ENCODE measurements at places on chromosomes 11 and 22.
A peak's percentile ranks its signal among the peaks of the same experiment; 100 is the strongest.

DNA sequence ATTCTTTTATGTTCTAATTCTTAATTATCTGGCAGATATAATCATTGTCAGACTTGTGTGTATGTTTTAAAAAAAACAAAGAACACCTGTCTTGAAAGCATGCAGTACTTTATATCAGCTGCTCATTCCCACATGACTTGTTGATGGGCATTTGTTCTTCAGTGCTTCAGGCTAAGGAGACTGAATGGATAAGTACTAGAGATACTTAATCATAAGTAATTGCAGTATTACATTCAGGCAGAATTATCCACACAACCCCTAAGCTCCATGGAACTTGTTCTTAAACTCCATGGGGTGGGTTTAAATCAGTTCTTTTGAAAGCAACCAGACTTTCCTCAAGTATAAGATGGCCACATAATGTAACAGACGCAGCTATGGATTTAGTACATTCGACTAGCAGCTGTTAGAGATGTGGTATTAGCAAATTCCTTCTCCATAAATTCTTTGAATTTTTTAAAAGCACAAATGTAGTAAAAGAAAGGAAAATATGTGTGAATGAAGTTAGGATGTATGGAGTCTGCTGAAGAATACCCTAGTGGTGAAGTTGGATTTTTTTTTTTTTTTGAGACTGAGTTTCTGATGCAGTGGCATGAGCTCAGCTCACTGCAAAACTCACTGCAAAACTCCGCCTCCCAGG is 3.0 kb downstream of the JAM3 start:
- no peak for DNase-seq

DNA sequence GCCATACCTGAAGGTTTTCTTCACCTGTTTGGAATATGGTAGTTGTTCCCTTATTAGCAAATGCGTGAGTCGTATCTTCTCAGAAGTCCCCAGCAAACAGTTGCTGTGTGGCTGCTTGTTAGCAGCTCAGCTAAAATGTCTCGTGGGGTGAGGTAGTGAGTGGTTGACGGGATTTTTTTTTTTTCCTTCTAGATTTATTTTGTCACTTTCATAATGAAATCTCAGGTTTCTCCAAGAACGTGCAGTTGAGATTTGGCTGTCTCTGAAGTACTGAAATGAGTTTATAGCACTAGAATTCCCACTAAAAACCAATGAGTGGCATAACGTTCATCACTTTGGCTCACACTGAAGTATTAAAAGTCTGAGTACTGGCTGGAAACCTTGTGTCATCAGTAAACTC is 16.8 kb downstream of the RCN1 start:
- DNase-seq: no peak

DNA sequence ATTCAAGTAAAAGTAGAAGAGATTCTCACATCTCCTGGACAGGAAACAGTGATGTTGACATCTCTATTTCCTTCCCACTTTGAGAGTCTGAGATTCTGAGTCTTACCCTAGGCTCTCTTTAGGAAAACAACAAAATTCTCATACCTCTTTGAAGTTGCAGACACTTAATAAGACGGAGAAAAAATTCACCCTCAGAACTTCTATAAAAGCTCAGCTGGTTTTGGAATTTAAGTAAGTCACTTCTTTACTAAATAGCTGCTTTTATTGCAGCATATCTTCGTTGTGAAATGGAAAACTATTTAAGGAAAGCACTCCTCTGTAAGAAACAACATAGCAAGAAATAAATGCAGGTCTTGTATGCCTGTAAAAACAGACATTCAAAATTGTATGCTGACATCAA is 79.1 kb downstream of the MSANTD4 start:
- DNase-seq: no peak

GRCh38 chr11:110818032-110818687 is 105.9 kb upstream of the ARHGAP20 start:
- no peak for DNase-seq

DNA sequence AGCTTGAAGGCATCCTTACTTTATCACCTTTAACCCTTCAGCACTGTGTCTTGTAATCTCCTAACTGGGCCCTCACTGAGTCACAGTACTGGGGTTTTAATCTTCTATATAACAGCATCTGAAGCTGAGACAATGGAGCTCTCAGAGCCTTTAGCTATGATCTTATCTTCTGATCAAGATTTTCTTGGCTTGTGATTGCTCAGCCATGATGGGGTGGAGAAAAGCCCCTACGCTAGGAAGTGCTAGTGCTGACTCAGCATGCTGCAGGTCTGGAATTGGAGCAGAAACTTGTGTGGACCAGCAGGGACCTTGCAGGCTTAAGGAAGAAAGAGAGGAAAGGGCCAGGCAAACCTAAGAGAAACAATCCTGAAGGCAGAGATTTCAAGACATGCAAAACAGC is 71.7 kb upstream of the EED start:
- no peak for DNase-seq

- DNase-seq: no peak
These were observed 25.2 kb upstream of the NECTIN1 start for GRCh38 chr11:119754199-119754598.

DNA sequence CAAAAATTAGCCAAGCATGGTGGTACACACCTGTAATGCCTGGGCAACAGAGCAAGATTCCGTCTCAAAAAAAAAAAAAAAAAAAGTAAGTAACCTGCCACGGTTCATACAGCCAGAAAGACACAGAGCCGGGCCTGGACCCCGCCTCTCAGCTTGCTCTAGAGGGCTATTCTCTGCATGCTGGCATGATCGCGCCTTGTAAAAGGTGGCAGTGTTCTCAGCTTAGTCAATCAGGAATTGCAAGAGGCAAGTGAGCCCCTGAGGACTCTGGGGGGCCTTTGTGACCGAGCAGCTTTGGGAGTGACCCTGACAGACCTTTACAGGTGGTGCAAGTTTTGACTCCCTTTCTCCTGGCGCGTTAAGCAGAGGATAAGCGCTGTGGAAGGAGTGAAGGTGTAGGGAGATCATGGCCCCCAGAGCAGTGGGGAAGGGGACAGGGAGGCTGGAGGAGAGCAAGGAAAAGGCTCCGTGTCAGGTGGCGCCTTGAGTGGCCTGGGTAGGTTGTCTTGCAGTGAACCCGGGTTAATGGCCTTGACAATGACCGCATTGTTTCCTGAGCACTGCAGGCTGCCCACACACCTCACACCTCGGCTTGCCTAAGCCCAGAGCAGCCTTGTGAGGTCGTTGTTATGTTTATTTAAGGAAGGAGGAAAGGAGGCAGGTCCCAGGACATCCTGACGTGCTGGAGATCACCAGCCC is 48.9 kb downstream of the CDPF1 start:
- peak; percentile 62 for DNase-seq

- no peak for DNase-seq
These were observed 6.8 kb downstream of the BID start for GRCh38 chr22:17767233-17768065.

DNA sequence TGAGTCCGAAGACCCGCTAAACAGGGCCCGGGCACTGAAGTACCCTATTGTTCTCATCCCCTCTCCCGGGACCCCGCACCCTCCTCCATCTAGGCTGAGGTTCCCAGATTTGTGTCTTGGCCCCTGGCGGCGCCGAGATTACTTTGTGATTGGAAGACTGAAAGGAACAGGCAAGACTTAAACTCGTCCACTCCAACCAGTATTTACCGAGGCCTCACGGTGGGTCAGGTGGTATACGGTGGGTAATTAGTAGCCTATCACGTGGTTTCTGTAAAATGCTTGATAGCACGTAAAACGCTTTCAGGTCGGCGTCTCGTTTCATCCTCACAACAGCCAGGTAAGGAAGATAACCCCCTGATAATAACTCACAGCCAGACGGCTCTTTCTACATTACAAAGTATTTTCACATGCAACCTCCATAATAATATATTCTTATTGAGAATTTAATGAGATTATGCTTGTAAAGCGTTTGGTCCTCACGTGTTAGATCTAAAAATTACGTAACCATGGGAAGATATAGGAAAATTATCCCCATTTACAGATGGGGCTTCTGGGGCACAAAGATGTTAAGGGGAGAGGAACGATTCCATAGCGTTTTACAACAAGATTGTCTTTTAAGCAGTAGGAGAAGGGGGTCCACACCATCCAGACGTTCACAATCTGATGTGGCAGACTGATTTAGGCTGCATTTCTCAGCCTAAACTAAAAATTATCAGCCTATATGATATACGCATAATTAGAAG is 642 bp upstream of the PIK3C2A start:
- peak; percentile 52 for DNase-seq

DNA sequence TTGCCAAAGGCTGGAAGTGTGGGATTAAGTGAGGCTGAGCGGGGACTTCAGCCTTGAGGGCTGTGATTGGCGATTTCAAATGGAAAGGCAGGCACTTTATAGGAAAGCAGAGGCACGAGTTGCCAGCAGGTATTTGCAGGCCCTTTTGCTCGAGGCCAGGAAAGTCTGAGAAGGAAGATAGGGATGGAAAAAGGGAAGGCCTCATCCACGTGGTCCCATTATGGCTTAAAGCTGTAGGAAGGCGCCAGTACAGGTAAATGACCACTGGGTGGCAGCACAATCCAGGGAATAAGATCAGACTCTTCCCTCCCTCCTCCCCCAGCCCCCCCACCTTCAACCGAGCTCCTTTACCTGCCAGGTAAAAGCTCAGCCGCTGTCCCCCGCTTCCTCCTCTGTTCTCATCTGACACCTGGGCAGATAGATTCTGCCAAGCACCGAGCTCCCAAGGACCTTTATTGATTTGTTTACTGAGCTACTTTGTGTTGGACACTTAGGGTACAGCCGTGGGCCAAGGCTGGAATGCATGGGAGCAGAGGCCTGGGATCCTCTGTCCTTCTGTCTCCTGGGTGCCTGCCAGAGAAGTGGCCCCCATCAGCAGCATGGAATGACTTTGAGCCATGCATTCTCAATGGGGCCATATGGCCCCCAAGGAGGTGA is 7.5 kb downstream of the P2RX3 start:
- peak; percentile 79 for DNase-seq

- no peak for DNase-seq
These were observed 2.6 kb upstream of the ME3 start for GRCh38 chr11:86675017-86675416.

DNA sequence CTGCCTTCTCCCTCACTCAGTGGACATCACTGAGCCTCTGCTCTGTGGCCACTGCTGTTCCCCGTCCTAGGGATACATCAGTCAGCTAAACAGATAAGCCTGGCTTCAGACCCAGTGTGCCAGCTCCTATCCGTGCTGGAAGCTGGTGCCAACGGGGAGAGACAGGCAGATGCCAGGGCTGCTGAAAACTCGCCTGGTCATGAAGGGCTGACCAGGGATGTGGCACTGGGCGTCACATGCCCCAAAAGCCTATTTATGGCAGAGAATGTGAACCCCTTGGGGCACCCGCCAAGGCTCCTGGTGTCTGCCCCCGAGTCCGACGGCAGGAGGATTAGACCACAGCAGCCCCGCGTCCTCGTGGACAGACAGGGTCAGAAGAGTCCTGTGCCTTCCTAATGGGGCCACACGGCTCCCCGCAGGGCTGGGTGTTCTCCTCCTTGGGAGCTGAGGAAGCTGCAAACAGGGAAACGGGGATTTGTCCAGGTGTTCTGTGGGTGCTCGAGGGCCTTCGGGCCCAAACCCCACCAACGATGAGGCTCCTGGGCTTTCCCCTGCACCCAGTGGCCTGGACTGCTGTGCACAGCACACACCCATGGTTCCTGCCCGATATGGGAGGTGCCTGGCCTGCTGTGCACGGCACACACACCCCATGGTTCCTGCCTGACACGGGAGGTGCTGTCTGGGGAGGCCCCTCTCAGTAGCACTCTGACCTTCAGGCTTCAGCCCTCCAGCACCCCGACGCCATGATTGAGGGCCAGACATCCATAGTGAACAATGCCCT is 19.9 kb downstream of the ANO1 start:
- DNase-seq: no peak

- DNase-seq: no peak
These were observed 4.1 kb upstream of the NR1H3 start for GRCh38 chr11:47253660-47254059.

- no peak for DNase-seq
These were observed 555 bp downstream of the TP53I11 start for GRCh38 chr11:44950031-44950624.

DNA sequence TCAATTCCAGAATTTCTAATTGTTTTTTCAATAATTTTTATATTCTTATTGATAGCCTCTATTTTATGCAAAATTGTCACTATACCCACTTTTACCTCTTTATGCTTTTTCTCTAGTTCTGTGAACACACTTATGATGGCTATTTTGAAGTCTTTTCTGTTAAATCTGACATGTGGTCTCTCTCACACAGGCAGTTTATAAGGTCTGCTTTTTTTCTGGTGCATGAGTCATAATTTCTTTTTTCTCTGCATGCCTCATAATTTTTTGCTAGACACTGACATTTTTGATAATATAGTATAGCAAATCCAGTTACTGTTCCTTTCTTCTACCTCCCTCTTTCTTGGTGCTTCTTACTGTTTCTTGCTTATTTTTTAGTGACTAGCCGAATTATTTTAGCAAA is 36.0 kb downstream of the ZBTB44 start:
- DNase-seq: no peak

DNA sequence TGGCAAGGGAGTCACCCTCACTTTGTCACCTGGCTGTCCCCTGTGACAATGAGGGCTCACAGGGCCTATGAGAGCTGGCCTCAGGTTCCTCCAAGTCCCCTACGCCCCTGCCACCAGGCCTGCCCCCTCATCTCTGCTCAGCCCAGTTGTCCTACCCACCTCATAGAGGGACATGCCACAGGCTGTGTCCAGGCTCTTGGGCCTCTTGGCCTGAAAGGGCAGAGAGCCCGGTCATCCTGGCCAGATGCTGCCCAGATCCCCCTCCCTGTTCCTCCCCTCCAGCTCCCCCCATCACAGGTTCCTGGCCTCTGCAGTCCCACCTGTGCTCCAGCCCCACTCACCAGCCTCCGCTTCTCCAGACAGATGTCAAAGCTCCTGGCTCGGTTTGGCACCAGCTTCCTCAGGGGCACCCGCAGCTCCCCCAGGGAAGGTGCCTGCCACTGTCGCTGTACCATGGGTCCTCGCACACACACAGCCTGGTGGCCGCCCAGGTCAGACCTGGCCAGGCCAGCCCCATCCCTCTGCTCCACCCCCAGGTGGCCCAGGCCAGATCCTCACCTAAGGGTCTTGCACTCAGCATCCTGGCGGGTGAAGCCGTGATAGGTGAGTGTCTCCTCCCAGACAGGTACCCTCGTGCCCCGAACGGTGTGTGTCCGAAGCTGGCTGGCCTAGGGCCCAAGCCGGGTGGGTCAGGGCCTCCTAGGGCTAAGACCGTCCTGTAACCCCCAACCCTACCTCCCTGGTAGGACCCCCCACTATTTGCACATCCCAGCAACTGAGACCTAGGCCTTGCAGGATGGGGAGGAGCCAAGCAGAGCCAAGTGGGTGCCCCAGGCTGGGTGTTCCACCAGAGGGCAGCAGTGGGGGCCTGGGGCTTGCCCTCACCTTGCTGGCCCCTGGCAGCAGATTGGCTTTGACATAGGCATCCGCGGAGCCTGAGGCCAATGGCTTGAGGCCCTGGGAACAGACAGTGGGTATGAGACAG is 8.3 kb downstream of the NDUFV1 start:
- DNase-seq: no peak

DNA sequence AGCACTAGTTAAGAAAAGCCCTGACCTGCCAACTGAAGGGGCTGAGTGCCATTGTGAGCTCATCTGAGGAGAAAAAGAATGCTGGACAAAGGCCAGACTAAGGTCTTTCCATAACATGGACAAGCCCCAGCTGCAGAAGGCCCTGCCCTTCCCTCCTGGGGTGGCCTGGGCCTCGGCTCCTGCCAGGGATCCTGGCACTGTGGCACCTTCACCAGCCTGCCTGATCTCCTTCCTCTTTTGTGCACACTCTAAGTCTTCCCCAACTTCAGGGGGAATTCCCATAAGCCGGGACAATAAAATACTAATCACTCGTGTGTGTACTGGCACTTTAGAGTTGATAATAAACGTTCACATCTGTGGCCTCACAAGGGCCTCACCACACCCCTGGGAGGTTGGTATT is 9.9 kb downstream of the TMPRSS13 start:
- no peak for DNase-seq

- DNase-seq: no peak
These were observed 89.1 kb downstream of the TRIM44 start for GRCh38 chr11:35751664-35752061.

All from NT2/D1 (cell line).